Frontal cortex (tissue), 4 donors: ENCODE measurements at places on chromosomes 6 and 20. TPM values are rescaled to one million over a fixed set of nuclear protein-coding genes. Genes with fewer than 3 reads are reported as not detected.

The GABRR1 gene
- total RNA-seq: not detected

The PAK1IP1 gene
- total RNA-seq: 32.2 TPM

GRCh38 chr20:34525342-34525708 lies 9.1 kb downstream of the DYNLRB1 start:
- no peak for DNase-seq

DNA sequence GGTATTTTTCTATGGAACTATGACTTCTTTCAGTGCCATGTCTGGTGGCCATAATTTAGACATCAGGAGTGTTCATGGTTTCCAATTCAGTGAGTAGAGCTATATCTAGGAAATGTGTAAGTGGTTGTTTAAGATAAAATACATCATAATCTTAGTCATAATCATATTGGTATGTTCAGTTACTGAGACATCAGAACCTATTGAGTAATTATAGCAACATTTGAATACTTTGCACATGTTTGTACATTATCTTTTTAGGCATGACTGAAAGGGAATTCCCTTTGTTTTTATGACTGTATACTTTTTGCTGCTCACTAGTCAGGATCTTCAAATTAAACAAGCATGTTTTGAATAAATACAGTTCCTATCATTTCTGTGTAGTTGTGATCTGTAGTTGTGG lies 64.0 kb downstream of the STXBP5 start:
- DNase-seq: no peak

DNA sequence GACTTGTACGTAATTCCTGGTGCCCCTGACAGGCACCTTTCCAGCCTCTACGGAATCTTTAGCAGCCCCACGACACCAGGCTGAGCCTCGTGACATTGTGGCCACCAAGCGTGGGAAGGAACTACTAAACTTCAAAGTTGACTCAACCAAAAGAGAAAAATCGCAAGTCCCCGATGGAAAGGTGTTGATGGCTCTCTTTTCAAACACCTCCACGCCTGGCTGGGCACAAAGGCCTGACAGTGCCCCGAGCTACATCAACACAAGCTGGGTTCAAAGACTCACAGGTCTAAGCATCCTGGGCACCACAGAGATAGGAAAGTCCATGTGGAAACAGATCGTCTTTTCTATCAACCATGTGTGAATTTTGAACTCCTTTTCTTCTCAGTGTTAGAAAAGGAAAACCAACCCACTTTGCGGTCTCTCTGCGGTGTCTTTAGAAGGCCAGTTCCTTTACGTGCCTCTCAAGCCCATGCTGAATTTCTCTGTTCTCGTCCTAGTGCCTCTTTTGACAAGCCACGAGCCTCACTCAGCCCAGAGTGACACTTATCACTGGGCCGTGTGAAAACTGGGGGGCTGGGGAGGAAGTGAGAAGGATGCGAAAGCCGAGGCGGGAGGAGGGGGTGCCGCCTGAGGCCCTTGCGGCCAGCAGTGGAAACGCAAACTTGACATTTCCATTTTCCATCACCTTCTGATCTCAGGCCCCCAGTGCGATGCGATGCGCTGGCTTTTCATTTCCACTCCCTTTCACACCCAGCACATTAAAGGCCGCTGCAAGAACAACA lies 59.4 kb downstream of the GFOD1 start:
- DNase-seq: no peak

DNA sequence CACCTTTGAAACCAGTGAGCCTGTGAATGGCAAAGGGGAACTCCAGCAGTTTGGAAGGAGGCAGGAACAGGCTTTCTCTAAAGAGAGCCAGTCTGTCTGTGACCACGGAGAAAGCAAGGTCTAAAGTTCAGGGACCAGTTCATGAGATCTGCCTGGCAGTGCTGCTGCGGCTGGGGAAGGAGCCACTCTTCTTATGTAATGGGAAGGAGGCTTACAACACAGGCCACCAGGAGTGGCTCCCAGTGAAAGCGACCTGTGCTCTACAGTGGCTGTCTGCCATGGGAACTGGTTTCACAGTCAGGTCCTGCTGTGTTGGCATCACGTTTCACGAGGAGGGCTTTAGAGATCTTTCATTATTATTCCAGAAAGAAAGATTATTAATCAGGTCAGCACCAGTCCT lies 291.9 kb upstream of the PRDM1 start:
- no peak for DNase-seq

DNA sequence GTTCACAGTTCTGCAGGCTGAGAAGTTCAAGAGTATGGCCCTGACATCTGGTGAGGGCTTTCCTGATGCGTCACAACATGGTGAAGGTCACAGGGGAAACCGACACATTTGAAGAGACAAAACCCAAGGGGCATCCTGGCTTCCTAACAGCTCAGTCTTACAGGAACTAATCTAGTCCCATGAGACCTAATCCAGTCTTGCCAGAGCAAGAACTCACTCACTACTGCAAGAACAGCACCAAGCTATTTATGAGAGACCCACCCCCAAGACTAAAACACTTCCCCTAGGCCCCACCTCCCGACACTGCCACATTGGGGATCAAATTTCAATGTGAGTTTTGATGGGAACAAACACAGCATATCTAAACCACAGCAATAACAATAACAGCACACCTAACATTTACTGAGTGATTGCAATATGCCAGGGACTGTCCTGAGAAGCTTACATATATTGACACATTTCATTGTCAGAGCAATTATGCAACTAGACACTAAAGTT lies 46.6 kb downstream of the TPBG start:
- no peak for DNase-seq

- DNase-seq: no peak
Measured at GRCh38 chr20:1927217-1927616, 32.0 kb downstream of the SIRPA start.

The SLC32A1 gene
- 7.7 TPM for total RNA-seq

The NR2E1 gene
- 6.1 TPM for total RNA-seq

The TFAP2A gene
- total RNA-seq: not detected

The CEP43 gene
- 75.8 TPM for total RNA-seq

The CST4 gene
- total RNA-seq: not detected

The SEMG2 gene
- total RNA-seq: not detected

- DNase-seq: no peak
Measured at GRCh38 chr6:46255528-46255927, 84.7 kb upstream of the ENPP5 start.

The TCP11 gene
- 0.41 TPM for total RNA-seq
